Activated CD4-positive, alpha-beta T cell treated with anti-CD3 and anti-CD28 coated beads, Interleukin-2, amount 50 U/mL, for 24 hours (primary cell): ENCODE measurements at places on chromosomes 3 and 15.

DNA sequence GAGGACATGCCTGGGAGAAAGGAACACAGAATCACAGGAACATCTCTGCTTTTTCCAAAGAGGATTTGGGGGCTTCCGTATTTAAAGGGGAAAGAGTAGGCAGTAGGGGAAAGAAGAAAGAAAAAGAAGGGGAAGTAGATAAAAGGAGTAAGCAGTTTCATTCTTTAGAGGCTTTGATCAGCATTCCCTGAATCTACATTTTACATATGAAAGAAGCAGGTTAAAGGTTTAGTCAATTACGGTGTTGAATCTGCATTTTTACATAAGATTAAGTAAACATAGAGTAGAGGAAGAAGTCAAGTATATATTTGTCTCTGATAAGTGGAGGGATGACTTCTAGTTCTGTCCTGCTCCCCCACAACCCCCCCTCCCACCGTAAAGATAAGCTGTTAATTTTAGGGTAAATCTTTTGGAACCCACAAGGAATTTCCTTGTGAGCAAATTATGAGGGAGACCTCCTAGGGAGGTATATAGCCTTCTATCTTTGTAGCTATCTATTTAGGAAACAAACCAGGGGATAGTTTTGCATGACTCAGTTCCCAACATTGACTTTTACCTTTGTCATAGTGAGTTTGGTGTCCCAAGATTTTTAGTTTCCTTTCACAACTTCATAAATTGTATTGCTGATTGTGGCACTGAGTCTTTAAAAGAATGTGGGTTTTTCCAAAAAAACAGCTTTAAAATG is 8.7 kb upstream of the P2RY12 start:
- no peak for DNase-seq

DNA sequence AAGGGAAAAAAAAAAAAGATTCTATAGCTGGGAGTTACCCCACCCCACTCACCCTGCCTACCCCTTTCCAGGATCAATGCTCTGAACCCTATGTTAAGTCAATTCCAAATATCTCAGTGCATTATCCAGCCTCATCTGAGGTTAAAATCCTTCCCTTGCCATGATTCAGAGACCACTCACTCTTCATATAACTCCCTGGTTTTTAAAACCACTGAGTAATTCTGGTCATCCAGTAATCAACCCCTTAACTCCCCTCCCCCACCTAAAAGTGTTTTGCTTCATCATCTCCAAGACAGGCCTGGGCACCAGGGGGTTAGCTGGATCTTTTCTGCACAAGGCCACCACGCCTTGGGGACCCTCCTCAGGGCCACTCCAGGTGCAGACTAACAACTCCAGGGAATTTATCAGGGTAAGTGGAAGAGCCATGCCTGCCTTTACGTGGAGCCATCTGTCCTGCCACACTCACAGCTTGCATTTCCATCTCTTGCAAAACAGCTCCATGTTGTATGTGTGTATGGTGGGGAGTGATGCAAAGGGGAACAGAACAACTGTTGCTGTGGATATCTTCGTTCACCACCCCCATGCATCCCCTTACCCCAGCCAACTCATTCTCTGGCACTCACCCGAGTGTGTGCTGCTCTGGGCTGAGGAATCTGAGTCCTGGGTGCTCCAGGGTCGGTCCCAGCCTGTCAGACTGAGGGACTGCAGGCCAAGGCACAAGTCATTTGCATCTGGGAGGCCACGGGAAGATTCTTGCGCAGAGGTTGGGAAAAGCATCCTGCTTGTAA is 30.7 kb upstream of the RPS17 start:
- no peak for DNase-seq

GRCh38 chr3:52053307-52054304 is 2.8 kb downstream of the DUSP7 start:
- no peak for DNase-seq

GRCh38 chr3:153889905-153890334 is 231.3 kb upstream of the ARHGEF26 start:
- DNase-seq = no peak

DNA sequence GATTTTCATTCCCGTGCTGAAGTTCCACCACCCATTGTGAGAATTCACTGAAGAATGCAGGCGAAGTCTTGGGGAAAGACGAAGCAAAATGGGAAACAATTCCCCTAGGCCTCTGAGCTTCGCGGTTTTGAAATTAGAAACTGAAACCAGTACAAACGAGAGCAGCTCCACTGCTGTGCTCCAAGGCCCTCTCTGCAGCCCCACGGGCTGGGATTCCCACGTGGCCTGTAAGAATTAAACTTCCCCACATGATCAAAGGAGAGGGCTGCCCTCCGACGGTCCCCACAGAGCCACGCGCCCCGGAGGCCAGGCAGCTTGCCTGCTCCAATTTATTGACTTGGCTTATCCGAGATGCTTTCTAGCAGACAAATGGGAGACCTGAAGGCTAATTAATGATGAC is 144.0 kb downstream of the GREM1 start:
- DNase-seq = no peak

DNA sequence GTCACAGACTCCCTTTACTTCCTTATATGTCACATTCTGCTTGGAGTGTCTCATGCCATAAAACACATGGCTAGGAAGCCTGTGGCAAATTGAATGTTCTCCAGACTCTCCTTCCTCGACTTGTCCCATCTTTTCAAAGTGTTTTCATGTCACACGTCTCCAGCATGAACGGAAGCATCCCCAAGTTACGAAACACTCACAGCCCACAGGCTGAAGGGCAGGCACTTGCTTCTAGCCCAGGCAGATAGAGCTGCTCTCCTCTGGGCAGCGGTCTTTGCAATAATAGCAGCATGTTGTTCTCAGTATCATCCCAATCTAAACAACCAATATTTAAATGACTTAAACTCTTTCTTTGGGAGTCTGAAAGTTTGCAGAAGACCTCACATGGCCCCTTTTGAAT is 85.3 kb upstream of the ADAMTS9 start:
- no peak for DNase-seq

- DNase-seq = no peak
Observed at GRCh38 chr3:45952456-45952855, 9.2 kb downstream of the CXCR6 start.

DNA sequence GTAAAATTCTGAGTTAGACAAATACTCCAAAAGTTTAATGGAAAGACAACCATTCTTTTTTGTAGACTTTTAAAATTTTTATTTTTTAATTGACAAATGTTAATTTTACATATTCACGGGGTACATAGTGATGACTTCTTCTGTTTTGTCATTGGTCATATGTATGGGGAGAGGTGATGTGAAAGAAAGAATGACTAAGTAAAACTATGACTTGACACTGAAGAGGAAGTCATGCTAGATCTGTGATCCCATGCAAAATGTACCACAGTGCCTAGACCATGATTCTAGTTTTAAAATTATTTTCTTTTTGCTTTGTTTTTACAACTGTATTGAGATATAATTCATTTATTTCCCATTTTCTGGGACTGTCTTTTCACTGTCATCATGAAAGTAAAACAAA is 281.6 kb downstream of the MBNL1 start:
- DNase-seq = no peak

- DNase-seq = no peak
Observed at GRCh38 chr3:8756671-8757070, 12.7 kb downstream of the OXTR start.
